ENCODE measurements at places on chromosomes 1 and 21. TPM values are rescaled to one million over a fixed set of nuclear protein-coding genes. Genes with fewer than 3 reads are reported as not detected.

ACTL8 gene
- not detected for total RNA-seq

- peak; percentile 56 for DNase-seq
Observed at GRCh38 chr1:213985209-213986019, 2.4 kb upstream of the PROX1 start.

SYCP1 gene
- total RNA-seq: not detected

DNA sequence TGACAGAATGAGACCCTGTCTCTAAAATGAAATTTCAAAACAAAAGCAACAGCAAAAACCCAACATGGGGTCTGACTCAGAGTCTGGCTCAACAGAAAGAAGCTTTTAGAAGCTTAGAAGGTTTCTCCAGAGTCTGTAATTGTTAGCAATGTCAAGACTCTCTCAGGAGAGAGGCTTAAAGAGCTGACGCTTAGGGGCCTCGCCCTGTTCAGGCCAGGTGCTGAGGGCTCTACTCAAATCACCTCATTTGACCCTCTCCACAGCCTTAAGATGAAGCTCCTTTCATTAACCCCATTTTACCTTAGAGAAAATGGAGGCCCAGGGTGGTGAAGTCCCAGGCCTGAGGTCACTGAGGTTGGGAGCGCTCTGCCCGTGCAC lies 5.3 kb upstream of the KIF17 start:
- DNase-seq: no peak

- DNase-seq: peak; percentile 82
Observed at GRCh38 chr1:27342778-27343638, 1.2 kb downstream of the SYTL1 start.

DNA sequence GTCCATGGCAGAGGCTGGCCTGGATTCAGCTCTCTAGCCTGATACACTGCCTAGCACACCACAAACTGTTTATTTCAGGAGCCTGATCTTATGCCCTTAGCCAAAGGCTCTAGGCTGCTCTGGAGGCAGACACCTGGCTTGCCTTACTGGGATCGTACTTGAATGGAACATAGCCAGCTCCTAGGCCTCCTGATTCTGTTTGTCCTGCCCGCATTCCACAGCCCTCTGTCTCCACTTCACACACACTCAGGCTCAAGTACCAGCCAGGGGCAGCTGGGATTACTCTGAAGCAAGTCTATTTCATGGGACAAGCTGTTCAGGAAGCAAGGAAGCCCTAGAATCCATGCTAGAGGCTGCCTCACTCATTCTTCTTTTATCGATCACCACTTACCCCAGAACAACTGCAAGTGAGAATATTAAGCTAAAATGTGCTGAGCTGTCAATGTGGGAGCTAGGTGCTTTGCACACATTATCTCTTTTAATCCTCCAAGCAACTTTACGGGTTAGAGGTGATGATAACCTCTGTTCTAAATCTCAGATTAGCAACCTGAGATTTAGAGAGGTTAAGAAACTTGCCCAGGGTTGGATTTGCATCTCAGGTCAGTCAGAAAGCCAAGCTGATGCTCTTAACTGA lies 31.1 kb upstream of the CYP4B1 start:
- DNase-seq: no peak

MPZ gene
- total RNA-seq: 4.4 TPM

OR2T12 gene
- total RNA-seq: not detected

DNA sequence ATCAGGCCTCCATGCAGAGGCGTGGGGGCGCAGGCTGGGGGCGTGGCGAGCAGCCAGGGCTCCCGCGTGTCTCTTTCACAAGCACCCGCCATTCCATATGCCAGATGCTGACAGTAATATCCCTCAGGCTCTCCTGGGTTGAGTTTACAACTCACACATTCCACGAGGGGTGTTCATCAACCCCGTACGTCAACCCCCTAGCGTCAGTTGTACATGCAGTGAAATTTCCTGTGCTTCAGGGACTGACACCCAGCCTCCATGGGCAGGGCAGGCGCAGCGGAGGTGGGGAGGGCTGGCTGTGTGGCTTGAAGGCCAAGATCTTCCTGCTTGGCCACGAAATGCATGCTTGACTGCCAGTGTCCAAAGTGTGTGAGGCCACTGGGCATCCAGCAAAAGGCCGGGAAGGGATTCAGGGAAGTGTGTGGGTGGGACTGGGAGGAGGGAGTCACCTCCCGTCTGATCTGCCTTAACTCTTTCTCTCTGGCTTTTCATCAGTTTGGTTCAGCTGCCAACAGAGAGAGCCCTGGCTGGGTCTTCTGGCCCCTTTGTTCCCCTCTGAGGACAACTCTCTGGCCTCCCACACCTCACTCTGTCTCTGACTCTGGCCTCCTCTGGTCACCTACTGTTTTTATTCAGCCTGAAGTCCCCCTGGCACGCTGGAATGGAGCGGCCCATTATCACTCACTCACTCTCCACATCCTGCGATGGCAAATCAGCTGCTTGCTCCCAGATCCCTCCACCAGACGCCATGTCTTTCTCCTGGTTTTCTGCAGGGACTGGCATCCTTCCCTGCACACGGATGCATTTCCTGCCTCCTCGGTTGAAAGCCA lies 33.8 kb downstream of the CLIC6 start:
- DNase-seq: no peak

DNA sequence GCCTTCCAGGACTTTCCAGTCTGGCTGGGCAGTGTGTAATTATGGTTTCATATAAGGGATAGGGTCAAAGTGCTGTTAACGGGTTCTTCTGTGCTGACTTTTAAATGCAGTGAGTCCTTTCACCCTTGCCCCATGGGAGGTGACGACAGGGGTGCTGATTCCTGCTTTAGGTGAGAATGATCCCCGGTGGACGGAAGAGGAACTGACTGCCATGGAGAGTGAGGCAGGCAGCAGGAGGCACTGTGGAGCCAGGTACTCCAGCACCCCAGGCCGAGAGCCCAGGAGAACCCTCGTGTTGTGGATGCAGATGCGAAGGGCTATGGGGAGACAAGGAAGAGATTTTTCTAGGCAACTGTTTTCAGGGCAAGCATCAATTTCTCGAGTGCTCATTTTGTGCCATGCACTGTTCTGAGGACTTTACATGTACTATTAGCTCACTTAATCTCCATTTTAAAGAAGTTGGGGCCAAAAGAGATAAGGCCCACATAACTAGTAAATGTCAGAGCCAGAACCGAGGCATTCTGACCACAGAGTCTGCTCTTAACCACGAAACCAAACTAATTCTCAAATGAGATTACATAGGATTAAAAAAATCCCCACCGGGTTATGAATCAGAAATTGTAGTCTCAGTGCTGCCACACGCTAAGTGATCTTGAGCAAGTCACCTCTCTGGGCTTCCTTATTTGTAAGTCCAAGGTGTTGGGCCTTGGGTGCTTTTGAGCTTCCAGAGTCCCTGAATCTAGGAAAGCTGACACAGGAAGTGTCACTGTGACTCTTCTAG lies 28.2 kb downstream of the STPG1 start:
- no peak for DNase-seq

DNA sequence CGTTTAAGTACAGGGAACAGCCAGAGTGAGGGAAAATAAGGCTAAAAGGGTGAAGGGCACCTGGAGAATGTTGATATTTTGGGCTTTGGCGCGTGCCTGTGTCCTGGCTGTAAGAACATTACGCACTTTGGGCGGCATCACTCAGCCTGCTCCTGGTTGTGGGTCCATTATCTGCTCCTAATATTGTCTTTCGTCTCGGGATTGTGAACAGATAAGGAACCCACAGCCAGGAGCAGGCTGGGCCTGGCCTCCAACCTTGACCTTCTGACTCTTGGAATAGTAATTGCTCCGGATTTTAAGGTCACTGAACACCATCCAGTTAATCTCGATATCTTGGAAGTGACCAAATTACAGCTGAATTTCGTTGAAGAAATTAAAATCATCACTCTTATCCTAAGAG lies 61.9 kb downstream of the TCP10L start:
- no peak for DNase-seq

CHRM3 gene
- total RNA-seq: 0.35 TPM

RHBDL2 gene
- total RNA-seq: 0.14 TPM

DNA sequence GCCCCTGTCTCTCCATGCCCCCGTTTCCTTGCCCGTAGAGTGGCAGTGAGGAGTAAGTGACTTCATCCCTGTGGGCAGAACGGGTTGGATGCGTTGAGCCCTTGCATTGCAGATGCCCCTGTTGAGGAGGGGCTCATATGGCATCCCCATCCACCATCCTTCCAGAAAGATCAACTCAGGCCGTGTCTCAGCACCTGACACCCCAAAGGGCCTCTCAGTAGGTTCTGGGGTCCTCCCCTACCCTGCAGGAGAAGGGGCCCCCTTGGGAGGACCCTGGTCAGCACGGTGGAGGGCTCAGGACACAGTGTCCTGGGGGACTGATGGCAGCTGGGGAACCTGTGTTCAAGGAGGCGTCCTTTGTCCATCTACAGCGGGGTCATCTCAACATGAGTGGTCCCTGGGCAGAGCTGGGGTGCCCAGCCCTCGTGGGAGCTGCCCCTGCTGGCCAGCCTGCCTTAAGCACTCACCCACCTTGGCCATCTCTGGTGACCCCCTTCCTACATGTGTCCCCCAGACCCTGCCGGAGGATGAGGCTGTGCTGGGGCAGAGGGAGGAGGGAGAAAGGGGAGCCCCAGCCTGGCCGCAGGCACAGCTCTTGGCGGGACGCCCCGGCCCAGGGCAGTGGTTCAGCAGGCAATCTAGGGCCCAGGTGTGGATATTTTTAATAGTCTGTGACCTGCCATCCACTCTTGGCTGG lies 48.2 kb upstream of the ACTRT2 start:
- DNase-seq: no peak

ZNF678 gene
- 3.0 TPM for total RNA-seq

ATP6V1G3 gene
- total RNA-seq: not detected
